Skin of body (tissue), 3 donors: ENCODE measurements at places on chromosomes 3 and 15. TPM values are rescaled to one million over a fixed set of nuclear protein-coding genes. Genes with fewer than 3 reads are reported as not detected.

DNA sequence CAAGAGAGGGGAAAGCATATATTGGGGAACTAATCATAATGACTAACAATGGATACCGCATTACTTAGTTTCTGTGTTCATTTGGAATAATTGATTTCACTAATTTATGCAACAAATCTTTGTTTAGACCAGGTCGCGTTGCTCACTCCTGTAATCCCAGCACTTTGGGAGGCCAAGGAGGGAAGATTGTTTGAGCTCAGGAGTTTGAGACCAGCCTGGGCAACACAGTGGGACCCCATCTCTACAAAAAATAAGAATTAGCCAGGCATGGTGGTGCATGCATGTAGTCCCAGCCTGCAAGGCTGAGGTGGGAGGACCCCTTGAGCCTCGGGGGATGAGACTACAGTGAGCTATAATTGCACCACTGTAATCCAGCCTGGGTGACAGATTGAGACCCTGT, 585.7 kb upstream of the CBLB start:
- no peak for DNase-seq

GRCh38 chr15:77506311-77507142, 85.8 kb downstream of the HMG20A start:
- peak; percentile 34 for DNase-seq

Gene GPR87
- 13.3 TPM for total RNA-seq

Gene NR1I2
- total RNA-seq = 0.10 TPM

Gene ERICH6
- total RNA-seq = not detected

GRCh38 chr3:141129049-141129448, 77.9 kb downstream of the SPSB4 start:
- DNase-seq = no peak

Gene C3orf49
- not detected for total RNA-seq

Gene GOLGA8G
- not detected for total RNA-seq

GRCh38 chr3:32120471-32120870, 14.1 kb downstream of the GPD1L start:
- no peak for DNase-seq

Gene GP5
- 0.39 TPM for total RNA-seq

Gene BHLHE40
- 51.7 TPM for total RNA-seq

Gene UNC13C
- total RNA-seq = 2.1 TPM

GRCh38 chr3:107545680-107546120, 22.9 kb downstream of the BBX start:
- no peak for DNase-seq

Gene IQCF5
- total RNA-seq = not detected

DNA sequence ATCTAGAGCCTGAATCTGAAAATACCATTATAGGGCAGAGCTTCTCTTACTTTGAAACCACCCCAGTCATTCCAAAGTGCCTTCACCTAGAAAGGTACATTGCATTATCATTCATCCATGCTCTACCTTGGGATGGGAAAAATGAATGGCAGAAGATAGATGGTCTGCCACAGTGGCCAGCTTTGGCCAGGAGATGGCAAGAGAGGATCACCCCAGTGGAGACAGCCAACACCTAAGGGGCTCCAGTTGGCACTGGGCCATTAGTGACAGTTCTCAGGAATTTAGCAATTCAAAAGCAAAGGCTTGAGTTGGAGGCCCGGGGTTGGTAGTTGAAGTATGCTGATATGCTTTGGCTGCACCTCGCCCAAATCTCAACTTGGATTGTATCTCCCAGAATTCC, 253.6 kb upstream of the MRPL3 start:
- no peak for DNase-seq

Gene POU1F1
- not detected for total RNA-seq

DNA sequence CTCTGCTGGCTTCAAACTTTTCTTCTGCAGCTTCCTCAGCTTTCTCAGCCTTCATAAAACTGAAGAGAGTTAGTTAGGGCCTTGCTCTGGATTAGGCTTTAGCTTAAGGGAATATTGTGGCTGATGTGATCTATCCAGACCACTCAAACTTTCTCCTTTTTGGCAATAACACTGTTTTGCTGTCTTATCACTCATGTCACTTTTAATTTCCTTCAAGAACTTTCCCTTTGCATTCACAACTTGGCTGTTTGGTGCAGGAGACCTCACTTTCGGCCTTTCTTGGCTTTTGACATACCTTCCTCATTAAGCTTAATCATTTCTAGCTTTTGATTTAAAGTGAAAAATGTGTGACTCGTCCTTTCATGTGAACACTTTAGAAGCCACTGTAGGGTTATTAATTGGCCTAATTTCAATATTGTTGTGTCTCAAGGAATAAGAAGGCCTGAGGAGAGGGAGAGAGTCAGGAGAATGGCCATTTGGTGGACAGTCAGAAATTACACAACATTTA, 60.7 kb downstream of the SLC24A1 start:
- no peak for DNase-seq

- no peak for DNase-seq
Measured at GRCh38 chr3:175335229-175335628, 476.1 kb downstream of the NAALADL2 start.

Gene UPK1B
- total RNA-seq = 0.59 TPM

DNA sequence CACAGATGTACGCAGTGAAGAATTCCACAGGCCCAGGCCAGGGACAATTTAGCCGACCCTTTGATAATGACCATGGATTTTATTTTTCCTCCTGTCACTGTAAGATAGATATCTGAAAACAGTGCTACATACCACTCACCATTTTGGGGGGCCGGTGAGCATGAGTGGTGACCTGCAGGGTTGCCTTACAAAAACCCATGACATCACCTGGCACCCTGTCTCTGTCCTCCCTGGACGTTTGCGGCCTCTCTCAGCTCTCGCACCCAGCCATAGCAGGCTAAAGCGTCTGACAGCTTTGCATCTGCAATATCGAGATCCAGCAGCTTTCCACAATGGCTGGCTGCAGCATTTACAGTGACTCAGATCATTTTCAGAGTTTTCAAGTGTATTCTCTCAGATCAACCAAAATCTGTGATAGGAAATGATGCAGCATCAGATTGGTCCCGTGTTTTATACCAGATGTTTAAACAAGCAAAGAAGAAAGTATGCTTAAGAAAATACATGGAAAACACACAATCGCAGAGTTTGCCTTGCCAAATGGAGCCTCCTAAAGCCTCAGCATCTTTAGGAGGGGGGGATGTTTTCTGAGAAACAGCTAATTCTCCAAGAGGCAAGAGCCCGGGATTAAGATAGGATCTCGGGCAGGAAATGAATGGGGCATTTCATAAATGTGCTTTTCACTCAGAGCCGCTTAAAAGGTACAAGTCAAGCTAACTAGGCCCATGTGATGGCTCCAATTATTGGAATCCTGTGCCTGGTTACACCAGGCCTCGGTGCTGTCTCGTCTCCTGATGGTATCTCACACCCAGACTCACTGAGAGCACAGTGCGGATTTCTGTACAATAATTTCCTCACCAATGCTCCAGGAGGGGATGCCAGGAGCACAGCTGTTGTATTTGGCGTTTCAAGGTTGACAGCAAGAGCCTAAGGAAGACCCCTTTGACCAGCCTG, 257.3 kb downstream of the XXYLT1 start:
- DNase-seq = no peak

GRCh38 chr3:52024765-52025452, 29.2 kb upstream of the RPL29 start:
- DNase-seq = no peak

DNA sequence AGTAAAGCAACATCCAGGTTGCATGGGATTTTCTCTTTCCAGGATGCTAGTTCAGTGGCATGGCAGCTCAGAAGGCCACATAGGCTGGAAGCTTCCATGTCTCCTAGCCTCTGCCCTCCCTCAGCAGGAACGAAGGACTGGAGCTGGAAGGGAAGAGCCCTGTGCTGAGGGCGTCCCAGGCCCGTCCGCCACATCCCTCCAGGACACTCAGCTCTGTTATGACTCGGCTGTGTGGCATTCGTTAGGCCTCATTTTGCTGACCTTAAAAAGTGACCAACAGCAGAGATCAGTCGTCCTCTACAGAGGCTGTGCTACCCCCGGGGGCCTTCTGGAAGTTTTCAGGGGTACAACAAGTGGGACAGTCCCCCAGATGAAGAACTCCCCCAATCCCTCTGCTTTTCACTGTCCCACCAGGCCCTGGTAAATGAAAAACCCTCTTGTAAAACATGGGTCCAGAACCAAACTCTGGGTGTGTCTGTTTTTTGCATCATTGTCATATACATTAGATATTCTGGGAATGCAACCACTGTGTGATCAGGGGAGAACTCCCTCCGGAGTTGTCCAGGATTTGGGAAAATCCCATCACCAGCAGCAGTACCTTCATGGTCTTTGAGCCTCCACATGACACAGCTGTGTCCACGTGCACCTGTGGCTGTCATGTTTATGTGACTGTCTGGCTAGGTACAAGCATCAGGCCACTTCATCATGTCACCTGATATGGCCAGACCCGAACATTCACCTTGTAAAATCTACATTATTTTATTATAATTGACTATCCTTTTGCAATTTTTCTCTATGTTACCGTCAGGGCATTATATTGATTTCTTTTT, 149.9 kb downstream of the OR4M2 start:
- no peak for DNase-seq

GRCh38 chr3:100761951-100762350, 52.7 kb downstream of the TFG start:
- peak; percentile 46 for DNase-seq
